WERI-Rb-1 (cell line): ENCODE measurements at places on chromosomes 5 and 9.
A peak's percentile ranks its signal among the peaks of the same experiment; 100 is the strongest.

DNA sequence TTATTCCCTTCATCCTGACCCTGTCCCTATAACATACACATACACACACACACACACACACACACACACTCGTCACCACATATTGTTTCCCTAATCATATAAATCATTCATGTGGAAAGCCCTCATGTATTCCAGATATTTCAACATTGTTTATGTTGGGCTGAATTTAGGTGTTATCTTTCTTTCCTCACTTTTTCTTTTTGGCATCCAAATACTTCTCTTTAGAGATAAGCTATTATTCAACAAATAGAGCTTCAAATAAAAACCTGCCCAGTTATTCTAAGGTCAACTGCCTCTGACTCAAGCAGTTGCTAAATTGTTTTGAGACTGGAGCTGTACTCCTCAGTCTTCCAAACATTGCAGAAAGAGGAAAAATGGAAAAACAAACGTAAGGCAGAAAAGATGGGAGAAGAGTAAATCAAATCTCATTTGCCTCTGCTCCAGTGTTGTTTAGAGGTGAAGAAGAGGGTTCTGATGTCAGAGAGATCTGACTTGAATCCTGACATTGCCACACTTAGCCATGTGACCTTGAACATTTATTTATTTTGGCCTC is 215.7 kb downstream of the GAS1 start:
- DNase-seq, result no peak

- no peak for DNase-seq
These were observed 293.9 kb downstream of the ZSWIM6 start for GRCh38 chr5:61625681-61626621.

DNA sequence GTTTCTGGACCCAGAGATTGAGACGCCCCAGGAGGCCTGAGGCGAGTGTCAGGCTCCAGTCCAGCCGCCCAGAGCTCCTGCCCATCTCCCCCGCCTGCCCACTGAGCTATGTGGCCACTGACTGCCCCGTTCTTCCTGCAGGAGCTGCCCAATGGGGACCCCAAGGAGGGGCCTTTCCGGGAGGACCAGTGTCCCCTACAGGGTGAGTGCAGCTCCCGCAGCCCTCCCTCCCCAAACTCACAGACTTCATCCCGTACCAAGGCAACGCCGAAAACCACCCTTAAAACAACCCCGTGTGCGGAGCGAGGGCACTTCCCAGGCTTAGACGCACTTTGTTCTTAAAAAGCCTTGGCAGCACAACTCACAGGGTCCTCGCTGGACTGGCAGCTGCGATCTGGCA is 23.4 kb downstream of the NKD2 start:
- no peak for DNase-seq

DNA sequence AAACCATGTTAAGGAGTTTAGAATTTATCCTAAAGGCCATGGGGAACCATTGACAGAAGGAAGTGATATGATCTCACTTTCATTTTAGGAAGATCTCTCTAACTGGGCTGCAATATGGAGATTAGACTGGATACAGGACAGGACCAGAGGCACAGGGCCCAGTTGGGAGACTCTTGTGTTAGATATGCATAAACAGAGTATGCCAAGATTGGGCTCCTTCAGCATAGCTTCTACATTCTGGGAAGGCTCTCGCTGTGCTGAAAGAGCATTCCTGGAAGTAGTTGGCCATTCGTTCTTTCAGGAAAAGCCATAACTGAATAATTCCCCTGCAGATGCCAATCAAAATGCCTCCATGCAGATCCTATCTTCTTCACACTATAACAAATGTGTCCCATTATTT is 204.5 kb downstream of the CWC27 start:
- no peak for DNase-seq

GRCh38 chr5:80761176-80761575 is 106.4 kb upstream of the DHFR start:
- DNase-seq, result no peak

DNA sequence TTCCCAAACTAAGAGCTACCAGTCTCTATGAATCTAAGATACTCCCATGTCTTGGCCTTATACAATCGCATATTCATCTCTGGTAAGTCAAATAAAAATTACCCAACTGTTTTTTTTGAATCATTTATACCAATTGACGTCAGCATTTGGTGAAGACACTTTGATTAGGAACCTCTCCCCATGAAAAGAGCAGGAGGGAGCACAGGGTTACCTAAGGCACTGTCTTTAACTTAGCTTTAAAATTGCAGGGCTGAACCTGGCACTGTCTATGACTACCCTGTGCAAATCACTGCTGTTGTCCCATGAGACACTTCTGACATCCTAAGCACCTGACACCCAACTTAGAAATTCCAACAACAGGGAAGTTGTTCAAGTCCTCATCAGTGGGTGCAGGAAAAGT is 586.4 kb downstream of the MAT2B start:
- no peak for DNase-seq

- DNase-seq, result no peak
These were observed 101.9 kb downstream of the PAX5 start for GRCh38 chr9:36932198-36932597.

- peak; percentile 12 for DNase-seq
These were observed 80.3 kb upstream of the EQTN start for GRCh38 chr9:27377147-27377807.

GRCh38 chr5:170404398-170404797 is 15.2 kb upstream of the KCNMB1 start:
- DNase-seq, result no peak

GRCh38 chr5:5209089-5209488 is 69.0 kb downstream of the ADAMTS16 start:
- no peak for DNase-seq

DNA sequence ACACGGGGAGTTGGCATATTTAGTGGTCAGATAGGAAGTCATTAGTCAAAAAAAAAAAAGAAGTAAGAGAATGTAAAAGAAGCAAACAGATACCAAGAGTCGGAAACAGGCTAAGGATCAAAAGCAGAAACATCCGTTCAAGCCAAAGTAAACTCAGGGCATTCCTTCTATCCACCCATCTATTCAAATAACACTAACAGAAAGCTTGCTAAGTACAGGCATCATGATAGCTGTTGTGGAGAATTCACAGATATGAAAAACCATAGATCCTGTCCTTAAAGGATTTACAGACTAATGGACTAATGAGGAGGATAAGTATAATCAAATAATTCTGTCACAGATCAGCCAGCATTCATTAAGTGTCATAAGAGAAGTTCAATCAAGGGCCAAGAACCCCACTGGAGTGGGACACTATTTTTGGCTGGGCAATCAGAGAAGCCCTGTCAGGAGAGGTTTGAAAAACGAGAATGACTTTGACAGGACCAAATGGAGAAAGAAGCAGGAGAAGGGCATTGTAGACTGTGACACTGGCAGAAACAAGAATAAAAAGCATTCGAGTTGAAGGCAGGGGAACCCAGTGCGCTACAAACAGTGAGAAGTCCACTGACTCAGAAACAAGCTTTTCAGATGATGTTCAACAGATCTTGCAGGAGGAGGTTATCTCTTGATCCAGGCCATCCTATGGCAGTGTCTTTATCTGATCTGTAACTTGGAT is 154.2 kb upstream of the TSLP start:
- DNase-seq, result no peak

- DNase-seq, result no peak
These were observed 3.6 kb downstream of the SVEP1 start for GRCh38 chr9:110575945-110576344.

GRCh38 chr9:76713381-76713780 is 50.9 kb upstream of the PCA3 start:
- no peak for DNase-seq

DNA sequence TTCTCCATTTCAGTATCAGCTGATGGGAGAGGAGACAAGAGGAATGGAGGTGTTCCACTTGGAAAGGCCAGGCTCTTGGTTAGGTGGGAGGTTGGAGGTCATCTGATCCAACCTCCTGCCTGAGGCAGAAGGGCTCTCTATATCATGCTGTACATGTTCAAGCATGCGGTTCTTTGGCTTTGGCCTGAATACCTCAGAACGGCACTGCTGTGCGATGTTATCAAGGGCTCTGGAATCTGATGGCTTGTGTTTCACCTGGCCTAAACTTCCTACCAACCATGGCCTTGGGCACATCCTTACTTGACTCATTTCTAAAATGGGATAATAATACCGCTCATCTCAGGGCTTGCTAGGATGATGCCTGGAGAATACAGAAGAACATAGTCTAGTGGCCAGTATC is 90.1 kb upstream of the FAM169A start:
- no peak for DNase-seq

- DNase-seq, result no peak
These were observed 126.0 kb upstream of the MAN2A1 start for GRCh38 chr5:109563739-109564138.

- DNase-seq, result no peak
These were observed 91.1 kb upstream of the STARD4 start for GRCh38 chr5:111603446-111603827.

GRCh38 chr9:134053941-134054761 is 13.7 kb downstream of the BRD3 start:
- DNase-seq, result no peak

- no peak for DNase-seq
These were observed 140.4 kb downstream of the ESM1 start for GRCh38 chr5:54844905-54845566.

DNA sequence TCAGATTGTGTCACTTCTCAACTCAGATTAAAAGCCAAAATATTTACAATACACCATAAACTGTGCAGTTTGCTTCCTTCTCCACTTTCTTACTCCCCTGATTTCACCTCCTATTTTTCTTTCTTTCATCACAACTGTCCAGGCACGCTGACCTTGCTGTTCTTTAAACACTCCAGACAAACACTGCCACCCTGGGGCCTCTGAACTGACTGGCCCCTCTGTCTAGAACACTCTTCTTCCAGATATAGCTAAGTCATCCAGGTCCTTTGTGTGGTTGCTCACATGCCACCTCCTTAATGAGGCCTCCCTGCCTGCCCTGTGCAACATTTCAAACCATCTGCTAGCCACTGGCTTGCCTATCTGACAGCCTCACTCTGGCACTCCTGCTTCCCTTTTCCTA is 46.6 kb downstream of the ATG10 start:
- DNase-seq, result peak; percentile 25

- DNase-seq, result no peak
These were observed 418.2 kb downstream of the GABRG2 start for GRCh38 chr5:162485666-162486292.

GRCh38 chr5:82594097-82594496 is 315.9 kb upstream of the RPS23 start:
- no peak for DNase-seq

GRCh38 chr5:155290937-155291336 is 277.4 kb downstream of the KIF4B start:
- DNase-seq, result no peak
